Stimulated activated memory B cell treated with anti-CD40 and anti-IgM and Interleukin-4, amounts not matched to agents 10 μg/mL and 1 μg/mL and 100 μg/mL, for 72 hours (primary cell): ENCODE measurements at places on chromosomes 3 and 15.

DNA sequence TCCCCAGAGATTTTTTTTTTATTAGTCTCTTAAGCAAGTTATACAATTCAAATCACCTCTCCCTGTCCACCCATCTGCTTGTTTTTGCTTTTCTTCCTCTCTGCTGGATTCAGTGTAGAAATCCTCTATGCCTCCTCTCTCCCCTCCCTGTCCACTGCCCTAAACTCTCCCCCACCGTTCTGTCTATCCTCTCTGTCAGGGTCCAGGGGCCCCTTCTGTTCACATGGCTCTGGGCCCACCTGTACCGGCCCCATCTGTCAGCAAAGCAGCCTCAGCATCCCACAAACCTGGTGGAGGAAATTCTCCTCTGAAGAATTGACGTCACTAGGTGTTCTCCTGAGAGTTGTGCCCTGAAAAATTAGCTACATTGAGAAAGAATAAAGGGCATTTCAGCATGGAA, 137.6 kb upstream of the CMC1 start:
- H3K4me1 ChIP-seq: no peaks in the 10 kb centered on the region
- no peak overlapping the region for H3K27ac ChIP-seq
- no peak overlapping the region for H3K4me3 ChIP-seq
- no peak for ATAC-seq
- no peaks in the 10 kb centered on the region for H3K27me3 ChIP-seq
- no peaks in the 10 kb centered on the region for H3K36me3 ChIP-seq

DNA sequence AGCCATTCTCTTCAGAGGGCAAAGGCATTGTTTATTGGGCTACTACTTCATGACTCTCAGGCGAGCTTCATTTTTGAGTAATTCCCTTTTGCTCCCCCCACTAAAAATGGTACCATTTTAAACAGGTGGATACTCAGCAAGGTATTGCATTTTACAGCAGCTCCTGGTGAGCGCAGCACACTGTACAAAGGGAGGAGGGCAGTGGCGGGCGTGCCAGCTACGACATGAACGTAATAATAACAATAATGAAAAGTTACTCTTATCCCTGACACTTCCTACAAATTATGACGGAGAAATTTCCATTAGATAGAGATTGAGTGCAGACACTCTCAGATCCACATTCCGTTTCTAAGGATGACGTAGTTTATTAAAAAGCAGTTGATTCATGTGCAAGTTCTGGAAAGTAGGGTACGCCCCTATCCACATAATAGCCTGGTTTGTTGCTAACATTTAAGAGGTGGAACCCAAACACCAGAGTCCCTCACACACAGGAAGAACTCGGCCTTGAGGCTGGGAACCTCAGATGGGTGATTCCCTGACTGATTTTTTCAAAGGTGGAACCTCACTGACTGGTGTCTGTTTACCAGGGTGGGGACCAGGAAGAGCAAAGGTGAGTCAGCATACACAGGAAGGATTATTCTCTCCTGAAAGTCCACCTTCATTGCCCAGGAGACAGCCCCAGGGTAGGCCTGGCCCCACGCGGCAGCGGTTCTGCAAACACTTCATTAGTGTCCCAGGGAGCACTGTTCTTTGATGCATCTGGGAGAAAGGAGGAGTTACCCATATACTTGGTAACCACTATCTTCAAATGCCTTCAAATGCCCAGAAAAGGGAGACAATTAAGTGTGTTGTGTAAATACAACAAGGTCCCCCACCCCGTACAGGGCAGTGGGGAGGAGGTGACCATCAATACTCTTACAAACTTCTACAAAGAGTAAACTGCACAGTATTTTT, 69.9 kb downstream of the LDHAL6B start:
- no peaks in the 10 kb centered on the region for H3K27me3 ChIP-seq
- peaks cover 50% of the 10 kb centered on the region for H3K4me1 ChIP-seq
- no peak overlapping the region for H3K27ac ChIP-seq
- H3K4me3 ChIP-seq: no peak overlapping the region

DNA sequence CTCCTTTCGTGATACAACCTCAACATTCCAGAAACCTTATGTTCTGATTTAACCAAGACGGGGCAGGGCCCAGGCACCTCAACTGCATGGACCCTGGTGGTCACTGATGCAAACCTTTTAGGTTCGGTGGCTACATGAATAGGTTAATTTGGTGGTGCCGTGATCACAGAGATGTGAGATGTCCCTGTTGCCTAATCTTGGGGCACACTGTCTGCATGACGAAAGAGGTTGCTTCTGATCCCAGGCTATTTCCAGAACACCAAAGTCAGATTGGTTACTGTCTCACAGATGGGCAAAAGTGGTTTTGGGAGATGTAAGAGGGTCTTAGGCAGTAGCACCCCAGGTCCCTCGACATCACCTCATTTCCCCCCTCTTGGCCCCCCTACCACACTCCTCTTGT, 4.0 kb upstream of the CCR1 start:
- H3K27ac ChIP-seq: no peak overlapping the region
- peaks cover 24% of the 10 kb centered on the region for H3K4me1 ChIP-seq
- H3K4me3 ChIP-seq: no peak overlapping the region
- H3K36me3 ChIP-seq: no peaks in the 10 kb centered on the region
- no peaks in the 10 kb centered on the region for H3K27me3 ChIP-seq

GRCh38 chr3:195153653-195154052, 117.3 kb downstream of the XXYLT1 start:
- no peaks in the 10 kb centered on the region for H3K36me3 ChIP-seq
- ATAC-seq: no peak
- H3K27me3 ChIP-seq: no peaks in the 10 kb centered on the region
- peaks cover 83% of the 10 kb centered on the region for H3K4me1 ChIP-seq
- no peak overlapping the region for H3K4me3 ChIP-seq
- peak overlapping the region; percentile 90 for H3K27ac ChIP-seq

DNA sequence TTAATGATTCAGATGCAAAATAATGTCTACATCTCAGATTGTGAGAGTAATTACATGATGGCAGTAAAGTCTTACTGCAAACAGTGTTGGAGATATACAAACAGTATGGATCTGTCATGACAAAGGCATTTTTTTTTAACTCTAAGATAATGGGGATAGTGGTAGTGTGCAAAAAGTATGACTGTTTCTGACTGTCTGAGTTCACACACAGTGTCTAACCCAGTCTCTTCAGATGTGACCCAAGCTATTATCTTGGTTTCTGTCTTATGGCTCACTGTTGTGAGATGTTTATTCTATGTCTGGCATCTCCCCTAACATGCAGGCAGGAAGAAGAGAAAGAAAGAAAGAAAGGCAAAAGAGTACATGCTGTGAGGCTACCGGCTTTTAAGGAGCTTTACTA, 17.0 kb downstream of the RPL39L start:
- peak overlapping the region; percentile 57 for H3K27ac ChIP-seq
- H3K27me3 ChIP-seq: no peaks in the 10 kb centered on the region
- no peaks in the 10 kb centered on the region for H3K36me3 ChIP-seq
- H3K4me3 ChIP-seq: no peak overlapping the region
- peaks cover 19% of the 10 kb centered on the region for H3K4me1 ChIP-seq

DNA sequence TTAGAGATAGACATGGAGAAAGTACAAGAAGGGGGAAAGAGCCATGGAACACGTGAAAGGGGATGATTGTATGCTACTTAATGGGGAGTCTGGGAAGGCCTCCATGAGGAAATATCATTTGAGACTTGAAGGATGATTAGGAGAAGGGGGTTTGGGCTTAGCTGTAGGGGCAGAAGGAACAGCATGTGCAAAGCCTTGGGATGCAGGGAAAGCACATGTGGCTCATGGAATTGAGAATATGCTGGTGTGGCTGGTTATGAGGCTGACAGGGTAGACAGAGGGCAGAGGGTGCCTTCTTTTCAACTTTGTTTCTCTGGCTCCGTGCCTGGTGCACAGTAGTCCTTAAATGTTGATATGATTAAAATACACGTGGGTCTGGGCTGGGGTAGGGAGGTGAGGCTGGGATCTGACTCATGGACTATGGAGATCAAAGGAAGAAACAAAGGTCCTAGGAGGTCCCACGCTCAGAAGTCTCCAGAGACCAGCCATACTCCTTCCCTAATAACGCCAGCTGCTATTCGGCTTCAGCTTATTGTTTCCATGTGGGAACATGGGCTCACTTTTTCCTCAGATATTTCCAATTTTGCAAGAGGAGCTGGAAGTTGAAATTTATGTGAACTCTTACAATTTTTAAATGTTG, 1.1 kb downstream of the GTF2E1 start:
- peaks cover 4% of the 10 kb centered on the region for H3K36me3 ChIP-seq
- peak overlapping the region; percentile 96 for H3K4me3 ChIP-seq
- H3K4me1 ChIP-seq: peaks cover 41% of the 10 kb centered on the region
- no peak for ATAC-seq

GRCh38 chr15:25718597-25718996, 144.5 kb downstream of the ATP10A start:
- H3K27ac ChIP-seq: no peak overlapping the region
- ATAC-seq: no peak

GRCh38 chr3:159775372-159775961, 213.2 kb upstream of the IL12A start:
- ATAC-seq: no peak
- H3K4me3 ChIP-seq: no peak overlapping the region
- H3K27me3 ChIP-seq: peaks cover 38% of the 10 kb centered on the region
- no peak overlapping the region for H3K27ac ChIP-seq

- peak; percentile 90 for ATAC-seq
- H3K4me1 ChIP-seq: peaks cover 13% of the 10 kb centered on the region
- peak overlapping the region; percentile 62 for H3K27ac ChIP-seq
- no peaks in the 10 kb centered on the region for H3K27me3 ChIP-seq
Measured at GRCh38 chr3:156643729-156644389, 30.5 kb upstream of the TIPARP start.
